ENCODE measurements at places on chromosomes 7 and 10. TPM values are rescaled to one million over a fixed set of nuclear protein-coding genes. Genes with fewer than 3 reads are reported as not detected.

ELN gene
- 8.1 TPM for total RNA-seq

- no peak for DNase-seq
Measured at GRCh38 chr10:44659320-44659719, 251.8 kb upstream of the TMEM72 start.

GRCh38 chr7:4269746-4270145 lies 412.3 kb upstream of the FOXK1 start:
- DNase-seq, result no peak

DNA sequence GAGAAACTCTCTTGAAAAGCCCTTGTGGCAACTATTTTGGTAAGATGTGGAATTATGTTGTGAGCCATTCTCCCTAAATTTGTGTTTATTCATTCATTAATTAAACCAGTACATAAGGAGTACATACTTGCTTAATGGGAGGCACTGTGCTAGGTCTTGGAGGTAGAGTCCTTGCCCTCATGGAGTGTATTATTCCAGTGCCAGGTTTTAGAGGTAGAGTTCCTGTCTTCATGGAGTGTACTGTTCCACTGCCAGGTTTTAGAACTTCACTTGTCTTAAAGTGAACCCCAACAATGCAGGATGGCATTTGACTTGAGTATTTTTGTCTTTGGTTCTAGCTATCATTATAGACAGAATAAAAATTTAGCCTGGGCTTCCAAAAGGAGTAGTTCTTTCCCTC lies 8.8 kb downstream of the MXI1 start:
- no peak for DNase-seq

Data from left lobe of liver (tissue), 2 donors.